NCI-H524 (cell line): ENCODE measurements at places on chromosomes 6 and 20.

- DNase-seq: peak; percentile 77
Observed at GRCh38 chr6:30615219-30615957, 1.7 kb downstream of the PPP1R10 start.

- DNase-seq: no peak
Observed at GRCh38 chr20:32231847-32232246, 24.2 kb downstream of the POFUT1 start.

DNA sequence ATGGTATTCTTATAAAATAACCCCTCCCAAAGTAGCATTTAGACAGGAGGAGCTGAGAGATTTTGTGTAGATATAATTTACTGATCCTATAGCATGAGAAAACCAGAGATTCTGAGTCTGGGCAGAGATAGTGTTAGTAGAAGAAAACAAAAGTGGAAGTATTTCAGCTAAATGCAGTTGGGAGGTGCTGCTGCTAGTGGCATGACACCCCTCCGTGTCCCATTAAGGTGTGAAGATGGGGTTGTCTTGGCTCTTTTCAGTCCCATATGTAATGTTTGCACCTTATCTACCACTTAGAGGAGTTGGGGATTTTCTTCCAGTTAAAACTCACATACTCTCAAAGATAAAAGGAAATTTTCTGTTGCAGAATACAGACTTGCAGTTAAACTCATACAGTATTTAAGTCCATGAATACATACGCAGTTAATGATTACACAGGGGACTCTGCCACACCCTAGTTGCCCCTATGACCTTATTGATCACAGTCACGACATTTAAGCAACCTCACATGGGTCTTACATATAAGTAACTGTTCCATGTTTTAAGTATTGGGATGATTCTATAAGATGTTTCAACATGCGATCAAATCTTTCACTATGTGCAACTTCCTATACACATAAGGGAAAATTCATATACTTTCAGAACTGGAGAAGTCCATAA is 11.5 kb downstream of the TAAR2 start:
- DNase-seq: no peak

DNA sequence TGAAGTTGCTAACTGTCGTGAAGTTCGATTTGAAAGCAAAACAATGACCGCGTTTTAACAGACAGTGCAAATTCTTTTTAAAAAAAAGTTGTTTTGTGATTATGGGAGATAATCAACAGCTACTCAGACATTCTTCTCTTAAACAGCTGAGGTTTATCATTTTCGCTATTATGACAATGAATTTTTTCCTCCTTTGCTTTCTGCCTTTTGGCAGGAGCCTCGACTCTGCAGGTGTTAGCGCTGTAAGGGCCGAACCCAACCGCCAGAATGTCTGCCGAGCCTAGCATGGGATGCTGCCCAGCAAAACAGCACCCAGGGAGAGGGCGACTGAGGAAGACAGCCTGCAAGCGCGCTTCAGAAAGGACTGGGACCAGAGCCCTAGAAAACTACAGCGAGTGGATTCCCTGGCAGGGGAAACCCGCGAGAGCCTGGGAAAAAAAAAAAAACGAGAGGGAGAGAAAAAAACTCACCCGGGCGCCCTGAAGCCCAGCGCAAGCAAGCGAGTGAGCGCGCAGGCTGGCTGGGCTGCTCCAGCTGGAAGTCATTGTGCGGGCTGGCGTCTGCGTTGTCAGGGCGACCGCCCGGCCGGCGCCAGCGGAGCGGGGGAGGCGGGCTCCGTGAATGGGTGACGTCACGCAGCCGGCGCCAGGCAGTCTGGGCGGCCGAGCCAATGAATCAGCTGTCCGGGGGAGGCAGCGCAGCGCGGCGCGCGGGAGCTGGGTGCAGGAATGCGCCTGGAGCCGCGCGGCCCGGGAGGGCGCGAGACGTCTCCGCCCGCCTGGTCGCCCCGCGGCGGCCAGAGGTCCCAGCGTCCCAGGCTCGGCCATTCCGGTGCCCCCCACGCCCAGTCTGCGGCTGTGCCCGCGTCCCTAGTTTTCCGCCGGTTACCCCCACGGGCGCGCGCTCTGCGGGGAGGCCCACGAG is 32.7 kb upstream of the ID4 start:
- DNase-seq: peak; percentile 94

DNA sequence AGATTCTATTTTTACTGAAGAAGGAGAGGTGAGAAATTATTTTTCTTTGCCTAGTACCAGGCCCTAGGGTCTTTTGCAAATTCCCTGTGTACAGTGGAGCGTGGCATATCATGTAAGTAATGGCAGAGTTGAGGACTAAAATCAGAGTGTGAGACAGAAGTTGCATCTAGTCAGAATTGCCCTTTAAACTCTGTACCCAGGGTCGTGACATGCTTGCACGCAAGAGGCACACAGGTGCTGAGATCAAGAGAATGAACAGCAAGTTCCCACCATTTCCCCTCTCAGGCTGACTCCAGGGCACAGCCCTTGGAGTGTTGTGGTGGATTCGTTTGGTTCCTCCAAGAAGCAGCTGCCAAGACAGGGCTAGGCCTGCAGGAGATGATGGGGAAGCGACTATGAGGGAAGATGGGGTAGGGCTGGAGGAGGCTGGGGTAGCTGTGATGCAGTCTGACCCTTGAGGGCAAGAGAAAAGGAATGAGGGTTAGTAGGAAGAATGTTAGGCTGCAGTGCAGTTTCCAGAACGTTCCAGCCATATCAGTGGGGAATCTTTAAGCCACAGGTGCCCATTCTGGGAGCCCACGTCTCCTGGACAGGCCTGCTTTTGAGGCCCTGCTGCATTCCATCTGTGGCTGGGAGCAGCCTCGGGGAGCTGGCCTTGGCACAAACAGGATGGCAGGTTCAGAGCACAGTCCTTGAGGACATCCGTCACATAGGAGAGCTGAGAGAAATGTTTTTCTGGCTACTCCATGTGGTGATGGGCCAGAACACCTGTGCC is 6.9 kb downstream of the NELFCD start:
- no peak for DNase-seq

DNA sequence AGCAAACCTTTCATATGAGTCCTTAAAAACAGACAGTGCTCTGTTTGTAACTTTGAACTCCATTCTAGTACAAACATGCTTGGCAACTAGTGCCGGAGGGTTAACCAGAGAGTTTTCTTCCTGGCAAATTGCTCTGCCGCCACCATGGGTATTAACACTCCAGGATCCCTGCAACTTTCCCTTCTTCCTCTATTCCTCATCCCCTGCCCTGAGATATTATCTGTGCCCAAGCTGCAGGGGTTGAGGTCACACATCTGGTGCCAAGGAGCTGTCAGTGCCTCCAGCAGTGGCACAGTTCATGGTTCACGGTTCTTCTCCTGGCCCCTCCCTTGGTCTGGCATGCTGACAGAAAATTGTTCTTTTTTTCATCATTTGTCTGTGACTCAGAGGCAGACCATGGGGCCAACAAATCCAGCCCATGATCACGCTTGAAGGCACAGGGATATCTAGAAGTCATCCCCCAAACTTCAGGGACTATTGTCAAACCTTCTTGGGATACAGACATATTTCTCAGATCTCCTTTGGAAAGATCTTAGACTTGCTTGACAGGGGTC is 77.5 kb downstream of the ATXN1 start:
- no peak for DNase-seq

- DNase-seq: no peak
Observed at GRCh38 chr20:53692465-53693067, 98.9 kb upstream of the ZNF217 start.

- no peak for DNase-seq
Observed at GRCh38 chr6:134090591-134090990, 38.2 kb upstream of the SLC2A12 start.

DNA sequence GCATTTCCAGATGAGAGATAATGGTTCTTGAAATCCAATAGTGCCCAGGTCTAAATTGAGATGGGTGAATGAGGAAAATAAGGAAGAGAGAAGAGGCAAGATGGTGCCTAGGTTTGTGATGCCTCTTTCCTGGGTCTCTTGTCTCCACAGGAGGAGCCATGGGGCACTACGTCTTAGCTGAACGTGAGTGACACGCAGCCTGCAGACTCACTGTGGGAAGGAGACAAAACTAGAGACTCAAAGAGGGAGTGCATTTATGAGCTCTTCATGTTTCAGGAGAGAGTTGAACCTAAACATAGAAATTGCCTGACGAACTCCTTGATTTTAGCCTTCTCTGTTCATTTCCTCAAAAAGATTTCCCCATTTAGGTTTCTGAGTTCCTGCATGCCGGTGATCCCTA is 6.8 kb downstream of the HFE start:
- DNase-seq: no peak

- no peak for DNase-seq
Observed at GRCh38 chr20:54692168-54692887, 216.9 kb downstream of the DOK5 start.

DNA sequence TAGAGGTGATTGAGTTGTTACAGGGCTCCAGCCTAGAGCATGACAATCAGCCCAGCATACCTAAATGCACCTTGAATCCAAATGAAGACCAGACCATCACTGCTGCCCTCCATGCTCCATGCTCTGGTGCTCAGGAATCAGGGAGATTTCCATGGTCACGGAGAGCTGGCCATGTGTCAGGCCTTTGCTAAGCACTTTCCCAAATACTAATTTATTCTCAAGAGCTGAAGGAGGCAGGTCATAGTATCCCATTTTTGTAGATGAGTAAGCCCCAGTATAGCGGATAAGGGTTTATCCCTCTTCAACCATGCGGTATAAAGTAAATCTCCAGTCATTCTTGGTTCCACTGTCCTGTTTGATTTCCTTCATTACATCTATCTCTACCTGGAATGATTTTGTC is 240.8 kb downstream of the TFAP2A start:
- DNase-seq: no peak
